ENCODE measurements at places on chromosomes 6 and 20.
A peak's percentile ranks its signal among the peaks of the same experiment; 100 is the strongest.

- DNase-seq = no peak
These were observed 1265.4 kb upstream of the MAP3K7 start for GRCh38 chr6:91852252-91852651.

- DNase-seq = peak; percentile 13
These were observed 16.4 kb downstream of the NFATC2 start for GRCh38 chr20:51526106-51526470.

GRCh38 chr6:126038234-126038633, 51.9 kb downstream of the TRMT11 start:
- DNase-seq = no peak

DNA sequence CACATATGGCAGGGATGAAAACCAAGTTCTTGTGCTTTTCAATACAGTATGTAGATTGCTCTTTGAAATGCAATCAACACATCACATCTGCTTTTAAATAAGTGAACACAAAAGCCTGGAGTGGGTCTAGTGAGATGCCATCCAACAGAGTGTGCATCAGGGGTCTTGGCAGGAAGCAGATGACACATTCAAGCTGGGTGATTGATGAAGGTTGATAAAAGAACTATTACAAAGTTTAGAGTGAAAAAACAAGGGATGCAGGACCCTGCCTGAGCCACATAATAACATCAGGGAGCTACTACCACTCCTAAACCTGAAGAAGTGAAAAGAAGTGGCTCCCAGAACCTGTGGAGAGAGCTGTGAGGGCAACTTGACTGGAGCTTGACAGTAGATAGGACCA, 16.6 kb upstream of the PLCB1 start:
- DNase-seq = no peak

- peak; percentile 83 for DNase-seq
These were observed 75.8 kb downstream of the PREP start for GRCh38 chr6:105326833-105327770.

GRCh38 chr6:136408204-136408603, 118.6 kb upstream of the BCLAF1 start:
- no peak for DNase-seq

DNA sequence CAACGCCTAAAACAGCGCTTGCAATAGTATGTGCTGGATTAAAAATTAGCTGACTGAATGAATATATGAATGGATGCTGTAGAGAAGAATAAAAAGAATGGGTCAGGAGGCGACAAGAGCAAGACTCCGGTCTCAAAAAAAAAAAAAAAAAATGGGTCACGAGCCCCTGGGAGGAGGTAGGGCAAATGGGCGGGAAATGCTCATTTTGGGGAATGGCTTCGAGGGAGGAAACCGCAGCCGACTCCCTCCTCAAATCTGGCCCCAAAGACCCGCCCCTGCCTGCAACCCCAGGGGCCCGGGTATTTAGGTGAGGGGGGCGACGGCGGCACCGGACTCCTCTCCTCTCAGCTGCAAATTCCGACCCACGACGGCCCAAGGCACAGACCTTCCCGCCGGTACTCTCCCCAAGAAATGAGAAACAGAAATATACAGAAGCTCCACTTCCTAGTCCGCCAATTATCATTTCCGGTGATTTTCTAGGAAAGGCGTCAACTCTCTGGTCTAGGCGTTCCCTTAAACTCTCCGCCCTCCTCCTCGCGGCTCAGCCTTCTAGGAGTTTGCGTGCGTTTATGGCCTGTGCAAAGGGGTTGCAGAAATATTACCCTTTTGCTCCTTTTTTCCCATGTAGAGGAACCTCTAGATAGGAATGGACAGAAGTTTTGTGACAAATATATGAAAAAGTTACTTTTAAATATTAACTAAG, at the start of gene ZNF311:
ZNF311 (minus strand) TSS at position 133 of the 703 bp plus-strand sequence. CDS start 1,361 bp downstream, outside the sequence.
- DNase-seq = no peak

DNA sequence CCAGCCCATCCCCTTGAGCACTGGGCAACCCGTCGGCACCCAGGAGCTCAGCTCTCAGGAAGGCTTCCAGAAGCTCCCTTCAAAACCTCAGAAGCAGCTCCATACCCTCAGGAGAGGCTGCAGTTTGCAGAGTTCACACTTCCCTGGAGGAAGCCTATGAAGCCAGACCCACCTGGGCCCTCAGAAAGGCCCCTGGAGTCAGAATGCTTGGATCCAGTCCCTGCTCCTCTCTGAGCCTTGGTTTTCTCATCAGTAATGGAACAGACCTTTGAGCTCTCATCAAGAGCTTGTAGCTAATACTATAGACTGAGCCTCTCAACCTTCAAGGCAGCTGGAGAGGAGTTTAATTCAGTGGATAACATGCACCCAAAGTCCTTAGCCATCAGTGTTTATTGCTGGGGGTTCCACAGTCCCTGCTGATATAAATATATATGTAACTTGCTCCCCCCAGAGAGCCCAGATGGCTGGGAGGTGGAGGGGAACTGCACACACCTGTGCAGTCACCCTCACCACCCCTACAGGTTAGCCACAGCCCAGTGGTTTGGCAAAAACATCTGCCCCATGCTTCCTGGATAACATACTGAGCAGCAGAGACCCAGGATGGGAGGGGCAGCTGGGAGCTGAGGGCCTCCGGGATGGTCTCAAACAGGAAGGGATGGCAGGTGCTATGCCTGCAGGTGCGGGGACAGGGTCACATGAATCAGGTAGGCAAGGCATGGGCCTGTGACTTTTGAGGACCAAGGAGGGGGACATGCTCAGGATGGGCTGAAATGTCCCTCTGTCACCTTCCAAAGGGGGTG, 120.1 kb downstream of the SNX5 start:
- no peak for DNase-seq

DNA sequence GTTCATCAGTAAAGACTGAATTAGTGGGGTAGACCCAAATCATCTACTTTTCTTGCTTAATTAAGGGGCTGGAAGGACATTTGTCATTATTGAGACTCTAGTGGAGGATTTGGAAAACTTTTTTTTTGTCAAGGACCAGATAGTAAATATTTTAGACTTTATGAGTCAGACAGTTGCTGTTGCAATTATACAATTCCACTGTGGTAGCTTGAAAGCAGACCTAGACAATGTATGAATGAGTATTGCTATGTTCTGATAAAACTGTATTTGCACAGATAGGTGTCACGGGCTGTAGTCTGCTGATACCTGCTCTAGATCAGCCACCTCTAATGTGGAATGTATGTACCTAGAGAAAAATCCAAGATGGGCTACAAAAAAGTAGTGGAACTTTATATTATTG, 175.0 kb downstream of the CARMIL1 start:
- DNase-seq = no peak

Data from NCI-H1092 treated with DMSO at 0.1 percent for 48 hours (cell line).